Foreskin fibroblast (primary cell): ENCODE measurements at places on chromosomes 16 and 17.

GRCh38 chr17:33580215-33580614 is 287.1 kb upstream of the ASIC2 start:
- DNase-seq: no peak

- DNase-seq: no peak
These were observed 54.5 kb downstream of the NKD1 start for GRCh38 chr16:50602531-50603205.

DNA sequence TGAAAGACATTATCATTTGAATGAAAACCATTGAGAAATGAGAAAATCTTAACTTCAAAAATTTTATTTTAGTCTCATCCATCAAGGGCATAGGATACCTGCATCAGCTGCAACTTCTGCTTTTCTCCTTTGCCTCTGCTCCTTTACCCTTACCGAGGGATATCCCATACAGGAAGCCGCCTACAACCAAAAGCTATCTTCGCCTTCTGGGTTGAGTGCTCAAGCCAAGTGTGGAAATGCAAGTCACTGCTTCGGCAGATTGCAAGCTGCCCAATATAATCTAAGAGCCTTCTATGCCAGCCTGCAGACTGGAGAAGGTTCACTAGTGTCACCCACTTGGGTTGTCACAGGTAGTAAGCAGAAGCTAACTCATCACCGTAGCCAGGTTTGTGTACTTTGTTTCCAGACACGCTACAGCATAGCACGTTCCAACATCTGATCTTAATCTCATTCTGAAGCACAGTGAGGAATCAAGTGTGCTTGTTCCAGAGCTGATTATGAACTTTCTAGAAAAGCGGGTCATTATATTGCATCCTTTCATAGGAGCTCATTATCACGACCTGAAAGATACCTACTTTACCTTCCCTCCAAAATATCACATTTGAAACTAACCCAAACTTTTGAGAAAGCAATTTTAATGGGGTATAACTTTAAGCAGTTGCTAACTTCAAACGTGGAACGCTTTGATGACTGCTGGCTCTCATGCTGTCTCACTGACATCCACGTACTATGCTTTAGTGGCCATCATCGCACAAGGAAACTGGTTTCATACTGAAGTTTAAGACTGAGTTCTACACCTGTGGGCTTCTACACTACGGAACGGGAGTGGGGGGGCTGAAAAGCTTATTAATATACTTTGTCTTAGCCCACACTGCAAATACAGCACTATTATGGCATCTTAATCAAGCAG is 8.0 kb upstream of the UNK start:
- peak; percentile 52 for DNase-seq

GRCh38 chr17:17613708-17614114 is 22.2 kb upstream of the PEMT start:
- peak; percentile 67 for DNase-seq

- DNase-seq: peak; percentile 31
These were observed 478.3 kb upstream of the HSBP1 start for GRCh38 chr16:83329441-83329840.
